Astrocyte (in vitro differentiated cells and primary cell): ENCODE measurements at places on chromosomes 5 and 9. TPM values are rescaled to one million over a fixed set of nuclear protein-coding genes. Genes with fewer than 3 reads are reported as not detected.
A peak's percentile ranks its signal among the peaks of the same experiment; 100 is the strongest.

- peak; percentile 13 for DNase-seq
Observed at GRCh38 chr5:42021923-42022322, 96.8 kb downstream of the FBXO4 start.

HAVCR1 gene
- 1.3 and 2.0 TPM in 2 replicates for total RNA-seq

DCTN4 gene
- 53.8 and 57.0 TPM in 2 replicates for total RNA-seq

DNA sequence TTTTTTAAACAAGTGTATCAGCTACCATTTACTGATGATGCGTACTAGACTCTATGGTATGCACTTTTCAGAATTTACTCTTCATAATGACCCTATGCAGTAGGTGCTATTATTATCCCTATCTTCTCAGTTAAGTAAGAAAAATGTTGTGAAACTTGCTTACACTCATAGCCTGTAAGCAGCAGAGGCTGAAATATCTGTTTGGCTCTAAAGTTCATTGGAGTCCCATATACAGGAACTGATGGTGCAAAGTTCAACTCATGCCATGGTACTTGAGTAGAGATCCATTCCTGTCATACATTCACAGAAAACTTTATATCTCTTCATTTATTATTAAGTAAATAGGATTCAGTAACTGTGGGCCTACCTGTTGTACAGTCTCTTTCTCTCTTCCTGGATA is 41.4 kb upstream of the CCDC112 start:
- no peak for DNase-seq

DNA sequence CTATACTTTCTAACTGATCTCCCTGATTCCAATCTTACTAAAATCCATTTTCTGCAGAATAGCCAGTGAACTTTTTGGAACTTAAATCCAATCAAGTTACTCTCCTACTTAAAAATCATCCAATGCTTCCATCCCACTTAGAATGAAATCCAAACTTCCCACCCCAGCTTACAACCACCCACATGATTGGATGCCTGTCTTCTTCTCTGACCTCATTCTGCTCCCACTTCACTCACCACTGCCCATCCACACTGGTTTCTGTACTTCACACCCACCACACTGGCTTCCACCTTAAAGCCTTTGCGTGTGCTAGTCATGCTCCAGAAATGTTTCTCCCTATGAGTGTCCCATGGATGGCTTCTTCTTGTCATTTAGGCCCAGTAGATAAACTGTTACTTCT is 119.7 kb downstream of the PRELID2 start:
- DNase-seq = no peak

PCDHGB3 gene
- 0.10 and 0.14 TPM in 2 replicates for total RNA-seq

GRCh38 chr9:129459547-129460322 is 161.2 kb downstream of the C9orf50 start:
- no peak for DNase-seq

DNA sequence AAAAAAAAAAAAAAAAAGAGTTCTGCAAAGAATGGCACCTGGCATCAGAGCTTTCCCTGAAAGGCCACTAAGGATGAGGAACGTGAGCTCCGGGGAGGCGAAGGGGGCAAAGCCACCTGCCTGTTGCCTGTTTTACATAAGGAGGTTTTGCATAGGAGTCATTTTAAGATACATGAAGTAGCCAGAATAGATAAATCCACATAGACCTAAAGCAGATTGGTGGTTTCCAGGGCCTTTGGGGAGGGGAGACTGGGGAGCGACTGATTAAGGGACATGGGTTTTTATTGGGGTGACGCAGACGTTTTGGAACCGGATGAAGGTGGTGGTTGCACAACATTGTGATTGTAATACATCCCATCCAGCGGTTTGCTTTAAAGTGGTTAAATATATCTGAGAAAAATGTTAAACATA is 7.1 kb downstream of the NEK6 start:
- peak; percentile 59 for DNase-seq

DNA sequence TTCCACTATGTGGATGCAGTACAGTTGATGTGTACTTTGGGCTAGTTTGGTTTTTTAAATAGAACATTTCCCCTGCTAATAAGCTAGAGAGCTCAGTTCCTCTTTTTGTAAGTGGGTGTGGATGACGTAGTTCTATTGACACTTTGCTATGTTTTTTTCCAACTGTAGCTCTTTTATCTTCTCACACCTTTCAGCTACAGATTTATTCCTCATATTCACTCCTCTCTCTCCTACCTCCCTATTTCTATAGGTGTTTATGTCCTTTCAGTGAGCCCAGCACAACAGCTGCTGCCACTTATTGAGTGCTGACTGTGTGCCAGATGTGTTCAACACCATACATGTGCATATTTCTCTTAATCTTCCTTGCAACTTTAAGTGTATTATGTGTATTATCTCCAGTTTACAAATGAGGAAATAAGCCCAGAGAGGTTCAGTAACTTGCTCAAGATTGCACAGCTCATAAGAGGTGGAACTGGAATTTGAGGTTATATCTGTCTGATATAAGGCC is 215.7 kb downstream of the SEMA6A start:
- no peak for DNase-seq

- no peak for DNase-seq
Observed at GRCh38 chr5:56047448-56047847, 52.7 kb upstream of the IL6ST start.

NR5A1 gene
- total RNA-seq = 0.26 TPM in 1 of 2 replicates, not detected in the other

- DNase-seq = no peak
Observed at GRCh38 chr9:81414836-81415235, 274.5 kb downstream of the TLE1 start.

DNA sequence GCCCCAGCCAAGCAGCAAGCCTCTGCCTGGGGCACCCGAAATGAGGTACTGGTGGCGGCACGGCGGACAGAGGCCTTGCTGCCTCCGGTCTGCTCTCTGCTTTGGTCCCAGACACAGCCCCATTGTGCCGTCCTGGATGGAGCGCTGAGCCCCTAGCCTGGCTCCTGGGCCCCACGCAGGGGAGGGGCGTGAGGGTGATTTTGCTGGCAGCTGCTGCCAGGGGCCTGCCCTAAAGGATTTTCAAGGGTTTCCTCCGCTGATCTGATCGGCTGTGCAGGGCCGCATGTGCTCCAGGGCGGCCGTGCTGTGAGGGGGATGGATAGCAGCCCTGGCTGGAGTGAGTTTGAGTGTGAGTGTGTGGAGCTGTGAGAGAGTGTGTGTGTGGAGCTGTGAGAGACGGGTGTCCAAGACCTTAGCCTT is 1.3 kb downstream of the GPSM1 start:
- peak; percentile 47 for DNase-seq

GRCh38 chr5:96758621-96759020 is 49.1 kb downstream of the ERAP1 start:
- DNase-seq = peak; percentile 62

- no peak for DNase-seq
Observed at GRCh38 chr5:117204404-117204803, 629.8 kb upstream of the SEMA6A start.

- peak; percentile 37 for DNase-seq
Observed at GRCh38 chr5:35067985-35068384, 20.2 kb upstream of the AGXT2 start.

- peak; percentile 33 for DNase-seq
Observed at GRCh38 chr9:12699529-12699928, 6.3 kb downstream of the TYRP1 start.

- no peak for DNase-seq
Observed at GRCh38 chr9:38393128-38393796, 760 bp downstream of the ALDH1B1 start.

- DNase-seq = no peak
Observed at GRCh38 chr9:94927762-94928670, 201.5 kb downstream of the AOPEP start.

DNA sequence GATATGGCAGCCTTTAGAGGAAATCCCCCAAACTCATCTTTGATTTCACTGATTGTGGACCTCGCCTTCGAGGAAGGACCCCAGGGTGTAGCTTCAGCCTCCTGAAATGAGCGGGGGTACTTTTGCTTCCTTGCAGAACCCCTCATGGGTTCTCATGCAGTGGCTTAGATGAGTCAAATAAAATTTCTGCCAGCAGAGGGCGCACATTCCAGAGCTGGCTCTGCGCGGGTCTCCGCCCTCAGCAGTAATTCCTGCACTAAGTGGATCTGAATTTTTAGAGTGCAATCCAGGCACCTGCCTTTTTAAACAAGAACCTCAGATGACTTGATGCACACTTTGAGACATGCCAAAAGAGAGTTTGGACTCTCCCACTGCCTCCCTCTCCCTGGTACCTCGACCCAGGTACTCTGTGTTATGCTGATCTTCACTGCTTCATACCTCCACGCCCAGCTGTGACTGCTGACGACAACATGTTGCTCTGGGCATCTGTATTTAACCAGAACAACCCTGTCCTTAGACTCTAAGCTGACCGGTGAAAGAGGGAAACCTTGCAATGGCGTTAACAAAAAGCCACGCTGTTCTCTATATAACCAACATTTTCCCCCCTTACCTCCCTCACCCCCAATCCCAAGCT is 7.3 kb downstream of the EGFLAM start:
- peak; percentile 18 for DNase-seq

CATSPER3 gene
- 0.26 and 0.39 TPM in 2 replicates for total RNA-seq

DNA sequence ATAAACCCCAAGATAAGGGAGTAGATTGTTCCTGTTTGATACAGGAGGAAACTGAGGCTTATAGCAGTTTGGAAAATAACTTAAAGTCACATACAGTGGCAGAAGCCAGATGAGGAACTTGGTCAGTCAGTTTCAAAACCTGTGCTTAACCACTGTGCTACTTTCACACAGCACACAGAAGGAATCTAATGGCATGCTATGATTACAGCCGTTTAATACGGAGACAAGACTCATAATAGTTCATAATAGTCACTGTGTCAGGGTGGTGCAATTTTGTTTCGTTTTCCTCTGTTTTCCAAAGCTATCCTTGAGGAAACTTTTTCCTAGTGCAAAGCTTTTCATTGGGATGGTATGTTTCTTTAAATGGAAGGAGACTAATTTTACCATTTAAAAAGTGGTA is 112.3 kb downstream of the GCNT1 start:
- DNase-seq = no peak

DNA sequence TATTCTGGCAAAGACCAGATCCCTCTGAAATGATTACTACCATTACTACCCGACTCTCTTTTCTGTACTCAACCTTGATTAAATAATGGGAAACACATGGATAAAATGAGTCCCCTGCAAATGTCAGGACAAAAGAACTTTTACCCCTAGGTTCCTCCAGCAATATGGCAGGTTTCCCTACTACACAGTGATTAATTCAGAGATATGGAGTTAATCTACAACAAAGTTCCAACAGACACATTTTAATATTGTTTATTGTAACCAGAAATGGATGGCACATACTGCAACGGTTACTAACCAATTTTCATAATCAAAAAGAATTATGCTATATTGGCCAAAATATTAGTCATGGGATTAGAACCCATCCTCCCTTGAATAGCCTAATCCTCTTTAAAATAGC is 294.8 kb downstream of the ATPSCKMT start:
- DNase-seq = no peak

SYK gene
- total RNA-seq = 0.07 and 0.41 TPM in 2 replicates

DNA sequence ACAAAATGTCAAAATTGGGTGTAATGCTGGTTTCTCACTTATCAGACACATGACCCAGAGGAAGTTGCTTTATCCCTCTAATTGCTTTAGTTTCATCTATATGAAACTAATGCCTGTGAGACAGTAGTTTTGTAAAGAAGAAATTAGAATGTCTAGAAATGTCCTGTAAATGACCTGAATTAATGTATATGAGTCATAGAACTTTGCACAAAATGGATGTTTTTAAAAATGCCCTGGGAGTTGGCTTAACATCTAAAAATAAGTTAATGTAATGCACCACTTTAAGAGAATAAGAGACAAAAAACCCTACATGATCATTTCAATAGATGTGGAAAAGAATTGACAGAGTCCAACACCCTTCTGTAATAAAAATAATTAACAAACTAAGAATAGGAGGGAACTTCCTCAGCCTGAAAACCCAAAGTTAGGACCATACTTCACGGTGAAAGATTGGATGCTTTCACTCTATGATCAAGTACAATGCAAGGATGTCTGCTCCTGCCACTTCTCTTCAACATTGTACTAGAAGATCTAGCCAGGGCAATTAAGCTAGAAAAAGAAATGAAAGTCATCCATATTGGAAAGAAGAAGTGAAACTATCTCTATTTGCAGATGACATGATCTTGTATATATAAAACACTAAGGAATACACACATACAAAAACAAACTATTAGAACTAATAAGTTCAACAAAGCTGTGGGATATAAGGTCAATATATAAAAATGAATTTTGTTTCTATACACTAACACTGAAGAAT is 117.9 kb downstream of the MELK start:
- no peak for DNase-seq

WNK2 gene
- total RNA-seq = 0.89 and 1.9 TPM in 2 replicates

GRCh38 chr5:54743997-54744788 is 226.6 kb downstream of the SNX18 start:
- DNase-seq = peak; percentile 99

LRRC19 gene
- not detected in 2 replicates for total RNA-seq

GRCh38 chr5:180596115-180596667 is 4.9 kb upstream of the SCGB3A1 start:
- no peak for DNase-seq

DNA sequence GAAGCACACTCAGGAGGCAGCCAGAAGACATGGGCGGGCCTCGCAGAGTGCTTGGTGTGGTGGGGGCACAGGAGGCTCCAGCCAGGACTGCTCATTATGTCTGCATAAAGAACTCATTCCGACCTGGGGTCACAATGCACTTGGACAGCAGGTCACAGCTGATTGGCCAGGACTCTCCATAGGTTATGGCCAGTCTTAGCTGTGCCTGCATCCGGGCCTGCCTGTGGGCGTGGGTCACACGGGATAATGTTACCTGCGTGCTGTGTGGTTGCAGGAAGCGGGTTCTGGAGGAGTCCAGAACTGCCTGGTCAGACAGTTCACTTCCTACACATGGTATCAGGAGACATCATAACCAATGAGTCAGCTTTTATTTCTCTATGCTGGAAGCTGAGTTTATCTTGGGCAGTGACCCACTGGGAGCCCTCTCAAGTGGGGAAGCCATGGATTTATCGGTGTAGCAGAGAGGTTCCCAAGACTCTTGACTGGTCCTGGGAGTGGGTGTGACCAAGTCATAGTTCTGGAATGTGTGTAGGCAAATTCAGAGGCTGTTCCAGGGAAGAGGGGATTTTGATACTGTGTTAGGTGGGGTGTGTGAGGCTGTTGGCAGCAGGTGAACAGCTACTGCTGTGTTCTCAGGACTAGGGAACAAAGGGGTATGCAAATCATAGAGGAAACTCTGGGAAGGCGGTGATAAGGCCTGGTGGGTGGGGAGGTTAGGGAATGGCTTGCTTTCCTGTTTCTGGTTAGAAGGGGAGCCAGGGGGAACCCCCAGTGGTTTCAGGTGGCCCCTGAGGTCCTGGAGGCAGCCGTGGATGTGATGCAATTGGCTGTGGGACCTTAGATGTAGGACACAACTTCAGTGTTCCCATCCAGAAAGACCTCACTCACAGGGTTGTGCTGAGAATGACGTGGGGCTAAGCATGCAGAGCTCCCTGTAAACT is 51.3 kb downstream of the ARHGEF37 start:
- DNase-seq = peak; percentile 93

SLC25A51 gene
- total RNA-seq = 37.1 and 39.6 TPM in 2 replicates

GRCh38 chr5:100643473-100643872 is 108.3 kb downstream of the FAM174A start:
- DNase-seq = peak; percentile 53

SCGB3A2 gene
- 0.59 and 0.82 TPM in 2 replicates for total RNA-seq

NR2F1 gene
- 4.3 and 5.1 TPM in 2 replicates for total RNA-seq
